ENCODE measurements at places on chromosomes 12 and 14.

DNA sequence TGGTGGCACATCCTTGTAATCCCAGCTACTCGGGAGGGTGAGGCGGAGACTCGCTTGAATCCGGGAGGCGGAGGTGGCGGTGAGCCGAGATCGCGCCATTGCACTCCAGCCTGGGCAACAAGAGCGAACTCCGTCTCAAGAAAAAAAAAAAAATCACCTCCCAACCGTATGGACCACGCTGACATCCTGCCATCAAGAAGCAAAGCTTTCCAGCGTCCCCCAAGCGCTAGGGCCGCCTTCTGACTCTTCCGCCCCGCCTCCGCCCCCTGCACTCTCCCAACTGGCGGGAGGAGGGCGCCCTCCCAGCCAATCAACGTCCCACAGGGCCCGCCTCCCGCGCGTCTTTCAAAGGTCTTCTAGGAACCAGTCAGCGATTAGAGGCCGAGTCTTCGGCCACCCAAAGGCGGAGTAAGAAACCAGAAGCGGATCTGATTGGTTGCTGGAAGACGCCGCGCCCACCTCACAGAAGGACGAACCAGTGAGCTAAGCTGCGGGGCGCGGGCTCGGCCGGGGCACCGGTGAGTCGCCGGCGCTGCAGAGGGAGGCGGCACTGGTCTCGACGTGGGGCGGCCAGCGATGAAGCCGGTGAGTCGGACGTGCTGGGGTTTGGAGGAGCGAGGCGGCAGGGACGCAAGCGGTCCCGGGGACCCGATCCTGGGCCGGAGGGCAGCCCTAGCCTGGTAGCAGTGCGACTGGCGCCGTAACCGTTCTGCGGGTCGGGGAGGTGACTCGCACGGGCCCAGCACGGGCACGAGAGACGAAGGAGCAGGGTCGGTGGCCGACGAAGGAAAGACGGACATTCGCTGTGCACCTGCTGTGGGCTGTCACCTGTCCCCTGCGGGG, at the start of gene CDKN3:
Gene CDKN3, plus strand, starts transcription at position 515 of the 843 bp plus-strand sequence. Its CDS starts 62 bp downstream, at position 577.
- DNase-seq = peak; percentile 99

- DNase-seq = no peak
Observed at GRCh38 chr12:62651138-62651537, 184.5 kb downstream of the MON2 start.

DNA sequence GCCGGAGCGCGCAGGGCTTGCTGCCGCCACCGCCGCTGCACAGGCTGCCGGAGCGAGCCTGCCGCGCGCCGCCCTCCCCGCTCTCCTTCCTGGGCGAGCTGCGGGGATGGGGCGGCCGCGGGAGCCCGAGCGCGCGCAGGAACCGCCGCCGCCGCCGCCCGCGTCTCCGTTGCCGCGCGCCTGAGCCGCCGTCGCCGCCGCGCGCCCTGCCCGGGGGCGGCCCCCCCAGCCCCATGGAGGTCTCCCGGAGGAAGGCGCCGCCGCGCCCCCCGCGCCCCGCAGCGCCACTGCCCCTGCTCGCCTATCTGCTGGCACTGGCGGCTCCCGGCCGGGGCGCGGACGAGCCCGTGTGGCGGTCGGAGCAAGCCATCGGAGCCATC, 352 bp downstream of the PLXNC1 start:
- no peak for DNase-seq

- no peak for DNase-seq
Observed at GRCh38 chr14:61877035-61877390, 114.8 kb downstream of the SNAPC1 start.

GRCh38 chr12:106873983-106874382, 81.7 kb upstream of the TMEM263 start:
- DNase-seq = no peak

DNA sequence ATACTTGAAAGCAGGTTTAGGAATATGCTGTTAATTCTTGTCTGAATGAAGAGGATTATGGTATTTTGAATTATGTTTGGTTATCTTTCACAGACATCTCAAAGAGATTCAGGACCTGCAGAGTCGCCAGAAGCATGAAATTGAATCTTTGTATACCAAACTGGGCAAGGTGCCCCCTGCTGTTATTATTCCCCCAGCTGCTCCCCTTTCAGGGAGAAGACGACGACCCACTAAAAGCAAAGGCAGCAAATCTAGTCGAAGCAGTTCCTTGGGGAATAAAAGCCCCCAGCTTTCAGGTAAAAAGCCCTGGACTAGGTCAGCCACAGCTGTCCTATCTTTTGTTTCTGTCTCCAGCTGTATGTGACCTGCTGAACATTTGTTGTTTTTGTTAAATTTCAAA, 52.1 kb downstream of the RAD52 start:
- DNase-seq = no peak

DNA sequence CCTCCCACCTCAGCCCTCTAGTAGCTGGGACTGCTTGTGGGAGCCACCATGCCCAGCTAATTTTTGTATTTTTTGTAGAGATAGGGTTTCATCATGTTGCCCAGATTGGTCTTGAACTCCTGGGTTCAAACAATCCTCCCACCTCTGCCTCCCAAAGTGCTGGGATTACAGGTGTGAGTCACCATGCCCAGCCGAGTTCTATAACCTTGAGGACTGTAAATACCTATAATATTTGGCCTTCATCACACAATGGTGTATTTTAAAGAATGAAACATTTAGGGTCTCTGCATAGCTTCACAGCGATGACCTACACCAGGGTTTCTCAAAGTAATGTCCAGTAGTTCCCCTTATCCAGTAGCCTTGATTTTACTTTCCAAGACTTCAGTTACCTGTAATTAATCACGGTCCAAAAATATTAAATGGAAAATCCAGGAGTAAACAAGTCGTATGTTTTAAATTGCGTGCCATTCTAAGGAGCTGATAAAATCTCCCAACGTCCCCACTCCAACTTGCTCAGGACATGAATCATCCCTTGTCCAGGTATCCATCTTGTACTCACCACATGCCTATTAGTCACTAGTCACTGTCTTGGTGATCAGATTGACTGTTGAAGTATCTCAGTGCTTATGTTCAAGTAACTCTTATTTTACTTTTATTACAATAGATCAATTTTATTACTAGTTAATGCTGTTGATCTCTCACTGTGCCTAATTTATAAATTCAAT, 368.2 kb downstream of the BTG1 start:
- DNase-seq = no peak

DNA sequence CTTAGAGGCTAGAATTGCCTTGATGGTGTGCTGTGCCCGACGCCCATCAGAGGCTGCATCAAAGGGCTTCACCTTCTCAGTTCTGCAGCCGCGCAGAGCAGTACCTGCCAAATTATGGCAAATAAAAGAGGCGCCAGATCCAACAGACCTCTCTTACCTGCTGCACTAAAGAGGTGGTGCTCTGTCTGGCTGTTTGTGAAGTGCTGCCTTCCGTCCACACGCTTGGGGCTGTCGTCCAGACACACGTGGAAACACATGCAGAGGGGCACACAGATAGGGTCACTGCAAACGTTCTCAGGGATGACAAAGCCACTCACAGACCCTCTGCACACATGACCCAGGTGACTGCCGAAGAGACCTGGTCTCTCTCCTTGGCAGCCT, 617.5 kb downstream of the VRK1 start:
- DNase-seq = no peak

DNA sequence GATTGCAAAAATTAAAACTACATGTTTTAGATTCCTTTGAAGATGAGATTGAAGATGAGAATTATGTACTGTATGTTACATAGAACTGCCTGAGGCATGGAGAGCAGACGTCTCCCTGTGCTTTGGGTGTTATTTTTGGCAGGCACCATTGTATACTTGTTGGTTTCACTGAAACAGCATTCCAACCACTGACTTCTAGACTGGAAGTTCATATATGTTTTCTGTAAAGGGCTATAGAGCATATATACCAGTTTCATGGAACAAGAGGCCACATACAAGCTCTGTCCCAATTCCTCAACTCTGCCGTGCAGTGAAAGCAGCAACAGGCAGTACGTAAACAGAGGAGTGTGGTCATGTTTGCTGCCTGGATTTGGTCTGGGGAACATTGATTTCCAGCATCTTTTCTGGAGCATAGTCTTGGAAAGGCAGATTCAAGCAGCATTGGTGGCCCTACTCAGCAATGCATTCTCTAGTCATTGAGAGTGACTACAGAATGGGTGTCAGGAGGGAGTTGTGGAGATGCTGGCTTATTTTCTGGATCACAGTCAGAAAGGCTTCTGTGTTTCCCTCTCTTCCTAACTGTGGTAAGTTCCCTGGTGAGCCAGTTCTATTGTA, 57.6 kb upstream of the CNTN1 start:
- no peak for DNase-seq

DNA sequence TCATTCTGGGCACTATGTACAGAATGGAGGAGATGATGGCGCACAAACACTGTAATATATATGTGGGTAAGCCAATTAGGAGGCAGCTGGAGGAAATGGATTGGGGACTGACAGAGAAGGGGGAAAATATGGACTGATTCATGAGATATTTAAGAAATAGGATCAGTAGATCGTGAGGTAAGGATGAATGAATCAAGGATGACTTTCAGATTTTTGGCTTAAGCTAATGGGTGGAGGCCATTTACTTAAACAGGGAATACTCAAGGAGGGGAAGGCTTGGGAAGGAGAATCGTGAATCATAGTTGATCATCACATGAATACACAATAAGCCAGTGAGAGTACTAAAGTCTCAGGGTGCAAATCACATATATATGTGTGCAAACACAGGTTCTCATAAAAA, 11.2 kb upstream of the GNPNAT1 start:
- DNase-seq = no peak

GRCh38 chr12:75389706-75390105, 1.2 kb upstream of the GLIPR1L2 start:
- DNase-seq = no peak

- DNase-seq = no peak
Observed at GRCh38 chr14:49951691-49952345, 58.9 kb downstream of the ARF6 start.

- DNase-seq = peak; percentile 37
Observed at GRCh38 chr12:116703214-116703795, 34.6 kb downstream of the SPRING1 start.

- DNase-seq = no peak
Observed at GRCh38 chr14:53767566-53767965, 189.1 kb downstream of the BMP4 start.

GRCh38 chr12:25058658-25059058, 109.8 kb upstream of the BCAT1 start:
- no peak for DNase-seq

DNA sequence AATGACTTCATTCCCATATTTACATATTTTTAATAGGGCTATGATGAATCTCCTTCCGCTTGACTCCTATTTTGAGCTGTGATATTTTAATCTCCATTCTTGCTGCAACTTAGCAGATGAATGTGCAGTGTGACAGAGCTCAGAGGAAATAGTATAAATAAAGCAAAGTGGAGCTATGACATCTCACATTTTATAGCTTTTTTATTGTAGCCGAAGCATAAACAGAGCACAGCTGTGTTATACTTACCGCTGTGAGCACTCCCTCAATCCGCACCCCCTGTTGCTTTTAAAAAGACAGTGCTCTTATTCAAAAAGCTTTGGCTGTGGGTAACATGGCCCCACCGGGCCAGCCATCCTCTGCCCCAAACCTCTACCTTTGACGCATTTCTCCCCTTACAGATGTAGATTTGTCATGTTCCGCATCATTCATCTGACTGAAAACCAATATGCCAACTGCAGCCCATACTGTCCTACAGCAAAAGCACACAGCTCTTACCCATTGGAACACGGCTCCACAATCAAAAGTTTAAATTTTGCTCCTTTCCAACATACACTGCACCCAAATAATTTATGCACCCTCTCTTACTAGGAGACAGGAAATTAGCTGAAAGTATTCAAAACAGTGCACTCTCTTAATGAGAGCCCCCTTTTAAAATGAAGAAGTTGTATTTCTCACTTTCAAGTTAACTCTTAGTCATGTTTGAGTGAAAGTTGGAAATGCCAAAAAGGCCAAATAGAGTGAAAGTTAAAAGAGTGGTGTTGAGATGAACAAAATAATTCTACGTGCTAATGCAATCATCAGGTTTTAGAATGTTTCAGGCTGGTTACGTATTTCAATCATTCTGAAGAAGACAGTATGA, 429.3 kb upstream of the SOX5 start:
- peak; percentile 74 for DNase-seq

- DNase-seq = no peak
Observed at GRCh38 chr12:6614513-6615172, 7.5 kb upstream of the CHD4 start.

- DNase-seq = no peak
Observed at GRCh38 chr12:12133259-12133658, 62.5 kb downstream of the BCL2L14 start.

DNA sequence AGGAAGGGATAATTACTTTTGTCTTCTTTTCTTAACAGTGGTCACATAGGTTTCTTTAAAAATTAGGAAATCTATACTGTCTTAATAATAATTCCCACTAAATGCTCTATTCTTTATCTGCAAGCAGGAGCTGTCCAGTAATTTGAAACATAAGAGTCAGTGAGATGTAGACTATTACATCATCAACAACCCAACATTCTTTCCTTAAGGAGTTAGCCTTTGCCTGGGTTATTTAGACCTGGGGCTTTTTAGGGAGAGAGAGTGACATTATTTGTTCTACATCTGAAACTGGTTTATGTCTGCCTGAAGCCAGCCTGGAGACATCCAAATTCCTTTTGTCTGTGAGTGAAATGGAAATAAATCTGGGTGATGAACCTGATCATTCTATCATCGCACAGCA, 294.4 kb downstream of the TMTC2 start:
- DNase-seq = no peak

GRCh38 chr12:124171231-124171979, 123.5 kb upstream of the RFLNA start:
- no peak for DNase-seq

GRCh38 chr12:65740873-65741600, 83.2 kb upstream of the HMGA2 start:
- DNase-seq = no peak

GRCh38 chr14:71214241-71214640, 307.0 kb downstream of the PCNX1 start:
- DNase-seq = no peak

- no peak for DNase-seq
Observed at GRCh38 chr12:1884651-1885050, 33.8 kb downstream of the CACNA2D4 start.

- DNase-seq = no peak
Observed at GRCh38 chr14:61641914-61642613, 53.2 kb upstream of the HIF1A start.

- no peak for DNase-seq
Observed at GRCh38 chr12:12072064-12072760, 1.5 kb downstream of the BCL2L14 start.

GRCh38 chr12:89547101-89547500, 21.3 kb upstream of the POC1B start:
- DNase-seq = no peak

GRCh38 chr12:116126610-116127009, 150.9 kb downstream of the MED13L start:
- DNase-seq = no peak

DNA sequence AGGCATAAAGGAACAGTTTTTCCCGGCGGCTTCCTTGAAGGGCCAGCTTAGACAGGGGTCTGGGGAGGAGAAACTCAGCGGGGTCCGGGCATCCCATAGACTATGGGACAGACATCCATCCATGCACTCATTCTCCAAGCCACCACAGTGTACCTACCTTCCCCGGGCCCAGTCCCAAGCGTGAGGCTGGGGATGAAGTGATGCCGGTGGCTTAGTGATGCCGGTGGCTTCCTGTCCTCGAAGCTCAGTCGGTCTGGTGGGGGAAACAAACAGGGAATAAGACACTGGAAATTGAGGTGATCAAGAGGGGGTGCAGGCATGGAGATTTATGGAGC, 421 bp downstream of the RTL1 start:
- no peak for DNase-seq

- DNase-seq = no peak
Observed at GRCh38 chr12:125406131-125406530, 340.9 kb downstream of the AACS start.
